ENCODE measurements at places on chromosomes 16 and 17.

GRCh38 chr16:8660841-8661301, 13.5 kb upstream of the ABAT start:
- peak; percentile 58 for DNase-seq

GRCh38 chr16:87919681-87919994, 16.7 kb downstream of the CA5A start:
- DNase-seq = no peak

DNA sequence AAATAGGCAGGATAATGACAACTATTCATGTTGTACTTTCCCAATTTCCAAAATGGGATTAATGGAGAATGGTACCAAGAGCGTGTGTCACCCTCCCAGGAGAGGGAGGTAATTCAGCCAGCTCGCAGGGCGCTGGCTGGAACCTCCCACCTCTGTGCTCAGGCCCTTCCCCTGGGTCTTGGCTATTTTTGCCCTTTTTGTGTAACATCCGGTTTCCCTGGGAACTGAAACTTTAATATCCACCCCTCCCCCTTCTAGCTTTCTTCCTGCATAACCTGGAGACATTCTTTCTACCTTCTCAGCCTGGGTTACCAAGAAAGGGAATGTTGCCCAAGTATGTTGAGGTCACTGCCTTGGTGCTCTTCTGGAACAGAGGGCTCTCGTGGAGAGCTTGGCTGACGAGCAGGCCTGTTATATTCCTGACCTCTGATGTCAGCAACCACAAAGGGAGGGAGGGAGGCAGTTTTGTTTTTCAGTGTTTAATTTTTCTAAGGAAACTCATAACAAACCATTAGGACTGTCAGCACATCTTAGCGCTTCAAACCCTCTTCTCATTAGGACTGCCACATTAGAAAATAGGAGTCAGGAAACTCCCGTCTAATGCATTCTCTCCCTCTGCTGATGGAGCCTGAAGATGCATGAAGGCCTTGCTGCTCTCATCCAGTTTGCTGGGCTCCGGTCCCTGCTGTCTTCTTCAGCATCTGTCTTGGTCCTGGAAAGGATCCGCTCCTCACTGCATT, 25.6 kb downstream of the ITGB3 start:
- DNase-seq = peak; percentile 100

- DNase-seq = no peak
Measured at GRCh38 chr17:75925103-75925502, 15.7 kb downstream of the FBF1 start.

DNA sequence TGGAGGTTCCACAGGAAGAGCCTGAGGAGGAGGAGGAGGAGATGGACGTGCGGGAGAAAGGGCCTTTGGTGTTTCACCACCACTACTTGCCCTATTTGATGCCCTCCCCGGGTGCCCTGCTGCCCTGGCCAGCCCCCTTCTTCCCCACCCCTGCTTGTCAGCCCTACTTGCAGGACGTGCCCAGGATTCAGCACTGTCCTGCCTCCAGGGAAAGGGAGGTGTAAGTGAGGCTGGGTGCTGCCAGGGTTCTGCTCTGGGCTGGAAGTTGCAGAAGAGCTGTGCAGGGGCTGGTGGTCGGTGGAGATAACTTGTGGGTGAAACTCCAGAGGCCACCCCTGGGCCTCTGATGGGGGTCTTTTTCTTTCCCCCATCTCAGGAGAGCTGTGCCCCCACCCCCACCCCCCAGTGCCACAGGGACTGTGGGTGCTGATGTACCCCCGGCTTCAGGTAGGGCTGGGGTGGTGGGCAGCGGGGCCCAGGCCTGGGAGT, 3.0 kb downstream of the PRR29 start:
- DNase-seq = no peak

GRCh38 chr17:19306160-19307111, 56.1 kb downstream of the B9D1 start:
- DNase-seq = no peak

- no peak for DNase-seq
Measured at GRCh38 chr16:2159175-2159838, 3.7 kb downstream of the TRAF7 start.

DNA sequence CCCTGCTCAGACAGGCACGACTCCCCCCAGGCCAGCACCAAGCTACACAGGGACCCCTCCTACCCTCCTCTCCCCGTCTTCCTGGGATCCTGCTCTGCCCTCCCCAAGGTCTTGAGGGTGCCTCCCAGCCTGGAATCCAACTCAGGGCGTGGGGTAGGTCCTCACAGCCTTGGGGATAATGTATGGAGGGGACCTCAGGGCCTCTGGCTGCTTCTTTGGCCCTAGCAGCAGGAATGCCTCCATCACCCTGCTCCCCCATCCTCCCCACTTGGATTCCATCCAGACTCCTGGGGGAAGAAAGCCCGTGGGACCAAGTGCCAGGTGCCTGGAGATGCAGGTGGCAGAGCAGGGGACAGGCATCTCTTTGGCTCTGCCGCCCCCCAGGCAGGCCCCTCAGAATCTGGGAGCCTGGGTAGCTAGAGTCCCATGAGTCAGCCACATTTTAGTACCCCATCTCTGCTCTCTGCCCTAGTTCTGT, 10.7 kb upstream of the STAC2 start:
- DNase-seq = no peak

Measured in kidney glomerular epithelial cell (primary cell).